ENCODE measurements at places on chromosomes 12 and 14.

DNA sequence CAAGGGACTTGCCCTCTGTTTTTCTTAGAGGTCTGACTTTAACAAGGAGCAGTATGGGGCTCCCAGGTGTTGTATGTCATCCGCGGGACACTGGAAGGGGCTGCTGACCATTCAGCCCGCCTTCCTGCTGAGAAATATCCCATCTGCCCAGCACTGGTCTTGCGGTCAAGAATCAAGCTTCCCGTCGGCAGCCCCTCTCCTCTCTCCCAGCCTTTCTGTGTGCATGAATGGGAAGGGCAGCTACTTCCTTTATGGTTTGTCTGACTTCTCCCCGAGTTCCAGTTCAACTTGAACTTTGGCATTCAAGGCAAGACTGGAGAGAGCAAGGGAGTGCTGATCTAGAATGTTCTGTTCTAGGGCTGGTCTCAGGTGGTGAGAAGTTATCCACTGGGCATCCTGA, 51.5 kb downstream of the PSMA6 start:
- DNase-seq = no peak

DNA sequence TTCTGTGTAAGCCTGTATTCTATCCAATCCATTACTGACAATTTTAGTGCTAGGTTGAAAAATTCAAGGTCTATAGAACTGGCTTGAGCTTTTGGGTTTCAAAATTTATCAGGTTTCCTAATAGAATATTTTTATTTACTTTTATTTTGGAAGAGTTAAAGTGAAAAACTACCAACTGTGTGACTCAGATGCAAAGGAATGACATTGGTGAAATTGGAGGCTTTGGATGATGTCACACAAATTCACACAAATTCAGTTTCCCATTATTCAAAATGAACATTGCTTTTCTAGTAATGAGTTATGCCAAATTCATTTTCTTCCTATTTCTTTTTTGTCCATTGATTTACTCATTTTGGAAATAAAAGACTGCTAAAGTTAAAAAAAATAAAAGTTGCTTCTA, 186.9 kb downstream of the ALX1 start:
- DNase-seq = no peak

DNA sequence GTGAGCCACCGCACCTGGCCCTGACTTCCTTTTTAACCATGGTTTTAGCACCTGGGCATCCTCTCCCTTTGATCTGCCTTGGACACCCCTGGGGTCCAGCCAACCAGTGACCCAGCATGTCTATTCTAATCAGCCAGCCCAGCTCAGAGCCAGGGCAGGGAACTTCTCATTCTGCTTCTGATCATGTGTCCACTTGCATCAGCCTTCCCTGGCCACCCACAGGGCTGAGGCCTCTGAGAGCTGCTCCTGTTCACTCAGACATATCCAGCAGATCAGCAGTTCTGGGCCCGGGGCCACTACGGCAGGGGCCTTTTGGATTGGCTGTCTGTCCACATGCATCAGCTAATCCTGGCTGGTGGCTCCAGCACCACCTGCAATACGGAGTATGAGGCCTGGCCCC, 117.9 kb upstream of the MAP1LC3B2 start:
- peak; percentile 90 for DNase-seq

DNA sequence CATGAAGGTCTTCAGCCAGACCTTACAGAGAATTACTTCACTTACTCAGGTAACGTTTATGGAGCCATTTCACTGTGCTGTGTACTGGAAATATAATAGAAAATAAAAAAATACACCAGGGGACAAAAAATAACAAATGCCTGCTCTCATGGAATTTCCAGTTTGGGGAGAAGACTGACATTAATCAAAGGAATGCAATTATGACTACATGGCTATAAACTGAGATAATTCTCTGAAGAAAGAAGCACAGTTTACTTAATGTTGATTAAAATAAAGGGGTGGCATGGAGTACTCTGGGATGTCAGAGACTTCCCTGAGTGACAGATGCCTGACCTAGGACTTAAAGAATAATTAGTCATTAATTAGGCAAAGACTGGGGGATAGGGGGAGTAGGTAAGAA, 59.0 kb downstream of the DENND5B start:
- no peak for DNase-seq

- DNase-seq = peak; percentile 62
These were observed 115.6 kb downstream of the DIP2B start for GRCh38 chr12:50620109-50620977.

- no peak for DNase-seq
These were observed 33.7 kb downstream of the RASSF8 start for GRCh38 chr12:25992026-25992782.

- no peak for DNase-seq
These were observed 305.1 kb downstream of the TTC6 start for GRCh38 chr14:37900561-37900960.

- DNase-seq = no peak
These were observed 455.3 kb downstream of the MDGA2 start for GRCh38 chr14:47220096-47220495.

DNA sequence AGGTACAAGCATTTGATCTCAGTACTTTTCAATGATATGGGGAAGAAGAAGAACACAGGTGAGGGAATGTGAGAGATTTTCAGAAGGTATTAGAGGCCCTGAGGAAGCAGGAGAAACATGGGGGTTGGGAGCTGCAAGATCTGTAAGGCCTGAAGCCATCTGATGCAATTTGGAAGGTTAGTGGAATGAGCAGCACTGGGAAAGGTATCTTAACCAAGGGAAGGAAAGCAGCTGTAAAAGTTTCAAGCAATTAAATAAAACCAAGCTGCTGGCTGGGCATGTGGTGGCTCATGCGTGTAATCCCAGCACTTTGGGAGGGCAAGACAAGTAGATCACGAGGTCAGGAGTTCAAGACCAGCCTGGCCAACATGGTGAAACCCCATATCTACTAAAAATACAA, 104.4 kb upstream of the PARP11 start:
- no peak for DNase-seq

DNA sequence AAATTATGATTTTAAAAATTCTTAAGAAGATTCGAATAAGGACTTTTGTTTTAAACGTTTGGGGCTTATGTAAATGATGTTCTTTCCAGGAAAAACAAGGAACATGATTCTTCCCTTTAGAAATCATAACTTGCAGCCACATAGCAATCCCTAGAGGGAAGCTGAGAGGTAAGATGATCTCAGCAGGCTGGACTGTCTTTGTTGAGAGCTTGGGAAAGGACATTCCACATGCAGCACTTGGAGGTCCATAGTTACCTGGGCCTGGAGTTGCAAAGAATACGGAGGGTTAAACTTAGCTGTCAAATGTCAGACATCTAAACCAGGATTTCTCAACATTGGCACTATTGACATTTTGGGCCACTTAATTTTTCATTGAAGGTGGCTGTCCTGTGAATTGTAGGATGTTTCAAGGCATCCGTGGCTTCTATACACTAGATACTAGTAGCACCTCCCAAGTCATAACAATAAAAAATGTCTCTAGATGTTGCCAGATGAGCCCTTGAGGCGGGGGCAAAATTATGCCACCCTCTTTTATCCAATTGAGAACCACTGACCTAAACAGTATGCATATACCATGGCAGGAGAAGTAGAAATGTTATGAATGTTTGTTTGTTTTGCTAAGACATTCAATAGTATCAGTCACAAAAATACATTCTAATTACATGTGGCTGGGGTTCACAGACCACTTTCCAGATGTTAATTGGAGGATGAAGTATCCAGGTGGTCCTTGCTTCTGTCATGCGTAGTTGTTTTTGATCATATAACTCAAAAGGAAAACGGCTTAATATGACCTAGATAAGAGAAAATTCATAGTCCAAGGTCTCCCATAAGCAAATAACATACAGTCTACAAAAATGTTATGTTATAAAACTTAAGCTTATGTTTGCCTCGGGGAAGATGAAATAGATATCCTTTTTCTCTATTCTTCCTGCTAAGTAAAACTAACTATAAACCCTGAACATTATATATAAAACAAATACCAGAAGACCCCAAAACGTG, 30.5 kb downstream of the TTC6 start:
- DNase-seq = no peak

GRCh38 chr12:121061831-121062230, 22.8 kb upstream of the OASL start:
- peak; percentile 53 for DNase-seq

DNA sequence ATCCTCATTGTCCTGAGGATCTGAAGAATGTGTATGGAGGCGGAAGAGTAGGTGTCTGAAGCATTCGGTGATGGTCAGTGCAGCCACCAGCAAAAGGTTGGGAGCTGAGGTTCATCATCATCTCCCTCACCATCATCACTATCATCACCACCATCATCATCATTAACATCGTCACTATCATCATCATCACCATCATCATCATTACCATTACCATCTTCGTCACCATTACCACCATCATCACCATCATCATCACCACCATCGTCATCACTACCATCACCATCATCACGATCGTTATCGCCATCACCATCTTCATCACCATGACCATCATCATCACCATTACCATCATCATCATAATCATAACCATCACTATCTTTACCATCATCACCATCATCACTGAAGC, 90.8 kb upstream of the TMEM132D start:
- DNase-seq = no peak

DNA sequence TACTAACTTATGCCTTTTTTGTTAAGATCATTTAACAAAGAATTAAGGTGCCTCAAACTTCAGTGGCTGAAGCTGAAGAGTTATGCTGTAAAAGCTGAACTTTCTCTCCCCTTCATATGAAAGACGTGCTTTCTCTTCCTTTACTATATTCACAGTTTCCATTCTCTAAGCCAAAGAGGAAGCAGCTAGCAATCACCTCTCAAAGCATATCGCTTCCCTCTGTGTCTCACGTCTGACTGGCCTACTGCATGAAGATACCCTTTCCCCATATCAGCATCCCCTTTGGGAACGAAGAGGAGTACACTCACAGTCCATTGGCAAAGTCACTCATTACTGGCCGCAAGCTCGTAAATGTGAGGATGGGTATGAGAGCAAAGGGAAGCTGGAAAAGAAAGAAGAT, 34.9 kb downstream of the SLC11A2 start:
- no peak for DNase-seq

DNA sequence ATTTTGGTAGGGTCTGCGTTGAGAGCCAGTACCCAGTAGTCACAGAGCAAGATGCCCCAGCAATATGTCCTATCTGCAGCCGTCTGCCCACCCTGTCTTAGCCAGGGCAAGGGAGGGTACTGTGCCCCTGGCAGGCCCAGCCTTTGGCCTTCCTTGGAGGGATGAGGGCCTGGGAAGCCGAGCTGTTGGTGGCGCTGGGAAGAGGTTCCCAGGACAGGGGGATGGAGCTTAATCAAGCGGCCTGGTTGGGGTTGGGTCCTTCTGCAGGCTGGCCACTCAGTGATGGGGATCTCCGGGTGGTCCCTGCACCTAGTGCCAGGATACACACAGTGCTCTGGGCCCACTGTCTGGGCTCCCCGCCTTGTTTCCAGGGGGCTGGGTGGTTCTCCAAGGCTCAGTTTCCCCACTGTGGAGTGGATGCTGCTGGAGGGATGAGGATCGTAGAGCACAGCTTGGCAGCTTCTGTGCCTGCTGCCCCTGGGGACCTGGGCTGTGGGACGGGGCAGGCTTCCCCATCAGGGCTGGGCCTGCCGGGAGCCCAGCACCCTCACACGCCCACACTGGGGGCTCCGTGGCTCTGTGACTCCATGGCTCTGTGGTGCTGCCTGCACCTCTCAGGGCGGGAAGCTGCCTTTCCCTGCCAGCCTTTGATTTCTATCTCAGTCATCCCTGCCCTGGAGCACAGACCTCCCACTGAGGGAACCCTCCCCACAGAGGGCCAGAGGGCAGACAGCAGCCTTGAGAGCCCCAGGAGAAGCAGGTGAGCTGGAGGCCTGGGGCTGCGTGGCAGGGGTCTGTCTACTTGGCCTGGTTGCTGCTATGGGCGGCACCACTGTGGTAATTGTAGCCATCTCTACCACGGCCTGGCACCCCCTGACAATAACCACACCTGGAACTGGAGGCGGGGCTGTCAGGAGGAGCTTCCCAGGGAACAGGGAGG, 357.0 kb downstream of the TMEM121 start:
- DNase-seq = no peak

DNA sequence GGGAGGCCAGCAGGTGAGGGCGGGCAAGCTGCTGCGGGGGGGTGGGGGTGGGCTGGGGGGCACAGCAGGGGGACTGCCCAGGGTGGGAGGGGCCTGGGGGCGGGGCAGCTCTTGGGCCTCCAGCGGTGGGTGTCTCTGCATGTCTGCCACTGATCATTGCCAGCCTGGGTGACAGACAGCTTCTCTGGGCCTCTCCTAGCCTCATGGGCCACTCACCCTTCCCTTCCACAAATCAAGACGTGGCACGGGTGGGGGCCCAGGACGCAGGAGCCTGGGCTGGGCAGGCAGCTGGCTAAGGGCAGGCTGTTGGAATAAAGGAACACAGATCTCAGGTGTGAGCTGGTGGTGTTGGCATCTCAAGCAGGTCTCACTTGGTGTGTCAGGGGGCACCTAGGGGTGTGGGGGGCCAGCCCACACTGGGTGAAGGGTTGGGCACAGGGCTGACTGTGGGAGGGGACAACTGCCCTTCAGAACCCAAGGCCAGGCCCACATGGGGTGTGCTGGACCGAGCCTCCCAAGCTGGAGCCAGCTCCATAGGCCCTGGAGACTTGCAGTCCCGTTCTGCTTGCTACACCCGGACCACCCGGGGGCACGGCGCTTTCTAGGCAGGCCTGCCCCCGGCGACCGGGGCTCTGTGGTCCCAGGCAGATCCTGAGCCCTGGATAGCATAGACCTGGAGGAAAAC, 3.0 kb downstream of the TEDC1 start:
- no peak for DNase-seq

- DNase-seq = no peak
These were observed 115.2 kb upstream of the RTL1 start for GRCh38 chr14:101018561-101019290.

DNA sequence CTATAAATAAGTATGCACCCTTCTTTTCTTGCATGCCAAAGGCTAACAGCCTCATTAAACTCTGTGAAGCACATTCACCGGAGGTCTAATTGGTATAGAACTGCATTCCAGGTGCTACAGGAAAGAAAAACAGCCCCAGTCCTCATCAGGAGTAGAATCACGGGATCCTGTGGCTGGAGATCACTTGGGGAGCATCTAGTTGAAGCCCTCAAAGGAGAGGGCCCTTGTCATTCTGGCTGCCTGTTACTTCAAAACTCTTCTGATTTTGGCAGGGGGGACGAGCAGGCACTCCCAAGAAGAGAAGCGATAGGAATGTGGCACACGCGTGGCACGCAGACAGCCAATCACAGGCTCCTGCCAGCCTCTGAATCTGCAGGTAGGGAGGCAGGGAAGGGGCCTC, 154.4 kb downstream of the TTC7B start:
- DNase-seq = no peak

- no peak for DNase-seq
These were observed 13.0 kb upstream of the LRRC23 start for GRCh38 chr12:6891646-6892001.

GRCh38 chr12:125418902-125419564, 353.8 kb downstream of the AACS start:
- no peak for DNase-seq
